ENCODE measurements at places on chromosomes 2 and 18.

GRCh38 chr2:232568161-232568560, 17.7 kb downstream of the EIF4E2 start:
- no peak for DNase-seq

DNA sequence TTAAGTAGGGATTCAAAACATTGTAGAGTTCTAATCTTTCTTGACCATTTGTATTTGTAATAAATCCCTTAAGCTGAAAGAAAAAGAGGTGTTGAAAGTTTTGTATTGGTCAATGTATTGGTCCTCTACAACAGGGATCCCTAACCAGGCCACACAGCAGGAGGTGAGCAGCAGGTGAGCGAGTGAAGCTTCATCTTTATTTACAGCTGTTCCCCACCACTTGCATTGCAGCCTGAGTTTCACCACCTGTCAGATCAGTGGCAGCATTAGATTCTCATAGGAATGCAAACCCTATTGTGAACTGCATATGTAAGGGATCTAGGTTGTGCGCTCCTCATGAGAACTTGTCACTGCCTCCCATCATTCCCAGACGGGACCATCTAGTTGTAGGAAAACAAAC, 715.7 kb upstream of the NXPH2 start:
- no peak for DNase-seq

- DNase-seq: no peak
These were observed 381.5 kb downstream of the NRXN1 start for GRCh38 chr2:50650403-50650810.

DNA sequence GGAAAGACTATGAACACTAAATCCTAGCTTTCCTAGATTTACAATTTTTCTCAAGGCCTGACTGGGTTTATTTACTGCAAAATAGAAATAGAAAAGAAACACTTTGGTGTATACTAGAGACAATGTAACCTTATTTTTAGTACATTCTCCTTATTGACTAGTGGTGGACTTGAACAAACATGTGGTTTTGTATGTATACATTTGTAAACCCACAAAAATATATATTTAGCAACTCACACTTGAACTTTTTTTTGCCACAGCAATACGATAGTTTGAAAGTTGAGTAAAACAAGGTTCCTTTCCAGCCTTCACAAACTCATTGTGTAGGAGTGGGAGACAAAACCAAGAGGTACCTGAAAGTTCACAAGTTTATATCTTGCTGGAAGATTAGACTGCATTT, 1633.4 kb upstream of the LRRTM1 start:
- DNase-seq: no peak

DNA sequence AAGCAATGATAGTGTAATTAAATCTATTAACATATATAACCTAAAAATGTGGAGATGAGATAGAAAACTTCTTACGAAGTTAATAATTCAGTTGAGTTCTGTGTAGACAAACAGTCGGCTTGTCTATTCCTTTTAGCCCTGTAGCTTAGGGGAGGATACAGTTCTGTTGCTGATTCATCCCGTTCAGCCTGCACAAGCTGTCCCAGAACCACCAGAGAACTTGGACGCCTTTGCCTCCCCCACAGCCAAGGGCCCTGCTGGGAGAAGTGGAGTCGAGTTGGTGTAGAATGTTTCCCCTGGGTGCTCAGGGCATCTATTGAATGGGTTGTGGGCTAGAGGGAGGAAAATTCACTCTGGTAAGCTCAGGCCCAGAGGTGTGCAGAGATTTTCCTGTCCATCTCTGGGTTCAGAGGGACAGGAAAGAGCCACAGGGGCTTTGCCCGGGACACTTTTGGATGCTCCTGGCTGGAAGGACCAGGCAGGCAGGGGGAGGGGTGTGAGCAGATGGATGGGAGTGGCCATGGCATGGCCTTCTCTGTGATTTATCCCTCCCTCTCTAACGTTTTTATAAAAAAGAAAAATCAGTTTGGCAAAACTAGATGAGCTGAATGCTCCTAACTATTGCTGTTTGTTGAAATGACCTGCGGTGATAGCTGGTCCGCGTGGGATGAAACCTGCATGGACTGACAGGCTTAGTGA, 42.8 kb upstream of the GALR1 start:
- DNase-seq: peak; percentile 13

- DNase-seq: no peak
These were observed 186.7 kb downstream of the CAMKMT start for GRCh38 chr2:44548221-44549098.

DNA sequence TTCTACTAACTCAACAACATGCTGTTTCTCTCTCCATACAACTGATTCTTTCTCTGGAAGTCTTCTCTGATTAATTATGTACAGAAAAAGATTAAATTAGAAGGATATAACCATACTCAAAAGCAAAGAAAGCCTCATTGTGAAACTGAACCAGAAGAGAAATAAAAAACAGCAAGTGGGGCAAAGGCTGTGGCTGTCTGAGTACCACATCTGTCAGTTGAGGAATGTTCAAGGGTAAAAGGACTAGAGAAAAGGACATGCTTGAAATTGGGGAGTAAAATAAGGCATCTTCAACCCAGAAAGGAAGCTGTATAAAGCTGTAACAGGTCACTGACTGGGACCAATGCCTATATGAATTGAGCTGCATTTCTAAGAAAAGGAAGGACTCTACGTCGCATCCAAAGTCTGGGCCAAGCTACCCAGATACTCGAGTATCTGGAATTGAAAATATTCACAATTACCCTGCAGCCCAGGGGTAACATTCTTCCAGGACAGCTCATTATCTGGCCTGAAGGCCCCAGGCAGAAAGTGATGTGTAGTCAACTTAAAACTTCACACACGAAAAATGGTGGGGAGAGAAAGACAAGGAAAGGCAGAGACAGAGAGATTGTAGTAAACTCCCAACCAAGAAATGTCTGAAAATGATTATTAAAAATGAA, 356.0 kb upstream of the GALNT5 start:
- DNase-seq: no peak

DNA sequence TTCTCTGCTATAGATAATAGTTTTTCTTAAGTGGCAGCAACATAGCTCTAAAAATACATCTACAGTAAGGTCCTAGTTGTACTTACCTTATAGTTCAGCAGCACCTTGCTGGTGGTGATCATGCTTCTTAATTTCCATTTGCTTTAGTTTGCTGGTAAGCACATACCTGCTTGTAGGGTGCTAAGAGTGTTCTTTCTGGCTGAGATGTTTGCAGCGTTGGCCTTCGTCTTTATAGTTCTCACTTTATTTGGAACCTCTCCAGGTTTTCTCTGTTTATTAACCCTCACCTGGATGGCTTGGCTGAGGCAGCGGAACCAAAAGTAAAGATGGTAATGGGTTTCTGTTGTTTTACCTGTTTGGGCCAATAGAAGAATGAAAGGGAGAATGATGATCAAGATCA, 123.6 kb upstream of the EFEMP1 start:
- DNase-seq: no peak

DNA sequence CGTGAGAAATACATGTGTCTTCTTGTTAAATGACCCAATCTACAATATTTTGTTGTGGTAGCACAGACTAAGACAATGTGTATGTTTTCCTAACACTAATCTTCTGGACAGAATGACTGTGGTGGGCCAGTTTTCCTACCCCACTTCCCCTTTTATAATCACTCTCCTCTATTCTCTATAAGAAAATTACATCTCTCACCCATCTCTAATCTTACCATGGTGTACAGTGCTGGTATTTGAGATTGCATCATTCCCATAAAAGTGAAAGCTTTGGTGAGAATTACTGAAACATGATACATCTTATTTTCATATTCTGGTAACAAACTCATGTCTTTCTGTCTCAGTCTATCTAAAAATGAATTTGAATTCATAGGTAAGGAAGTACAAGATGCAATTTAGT, 40.5 kb downstream of the CAVIN2 start:
- no peak for DNase-seq

DNA sequence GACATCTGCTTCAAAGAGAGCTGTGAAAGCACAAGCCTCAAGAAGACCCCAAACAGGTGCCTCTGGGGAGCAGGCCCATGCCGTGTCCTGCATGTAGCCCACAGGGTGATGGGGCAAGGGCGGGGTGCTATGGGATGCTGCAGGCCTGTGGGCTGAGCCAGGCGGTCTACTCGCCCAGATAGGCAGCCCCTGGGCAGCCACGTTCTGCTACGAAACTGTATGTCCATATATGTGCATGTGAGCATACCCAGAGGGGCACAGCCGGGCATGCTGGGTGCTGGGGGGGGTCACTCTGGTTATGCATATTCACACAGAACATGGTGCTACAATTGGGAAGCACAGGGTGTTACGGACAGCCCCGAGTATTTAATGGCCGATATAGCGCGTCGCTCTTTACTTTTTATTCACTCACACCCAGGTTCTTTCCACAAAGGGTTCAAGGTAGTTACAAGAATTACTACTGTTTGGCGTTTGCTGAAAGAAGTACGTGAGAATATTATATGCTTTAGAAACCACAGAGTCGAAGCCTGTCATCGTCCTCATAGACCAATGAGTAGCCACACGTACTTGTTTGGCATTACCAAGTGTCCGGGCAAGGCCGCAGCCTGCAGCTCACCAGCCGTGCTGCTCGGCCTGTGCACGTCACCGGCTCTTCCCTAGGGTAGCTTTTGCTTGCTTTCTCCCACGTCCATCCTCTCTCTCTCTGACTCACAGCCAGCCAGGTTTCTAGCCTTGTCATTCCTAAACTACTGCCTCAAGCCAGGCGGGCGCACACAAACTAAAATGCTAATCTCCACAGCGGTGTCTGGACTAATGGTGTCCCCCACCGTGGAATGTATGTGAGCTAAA, 14.4 kb downstream of the MTERF4 start:
- DNase-seq: no peak

DNA sequence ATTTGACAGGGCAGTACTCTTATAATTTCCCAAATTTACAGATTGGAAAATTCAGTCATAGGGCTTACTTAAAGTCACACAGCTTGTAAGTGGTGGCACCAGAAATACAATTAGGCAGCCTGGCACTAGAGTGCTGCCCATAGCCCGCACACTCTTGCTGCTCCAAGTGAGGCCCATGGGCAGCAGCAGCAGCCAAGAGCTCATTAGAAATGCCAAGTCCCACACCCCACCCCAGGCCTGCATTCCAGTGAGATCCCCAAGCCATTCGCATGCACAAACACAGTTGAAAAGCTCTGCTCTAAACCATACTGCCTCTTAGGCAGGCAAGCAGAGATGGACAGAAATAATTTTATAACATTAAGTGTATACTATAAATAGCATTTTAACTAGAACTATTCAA, 379.3 kb upstream of the PKDCC start:
- no peak for DNase-seq

DNA sequence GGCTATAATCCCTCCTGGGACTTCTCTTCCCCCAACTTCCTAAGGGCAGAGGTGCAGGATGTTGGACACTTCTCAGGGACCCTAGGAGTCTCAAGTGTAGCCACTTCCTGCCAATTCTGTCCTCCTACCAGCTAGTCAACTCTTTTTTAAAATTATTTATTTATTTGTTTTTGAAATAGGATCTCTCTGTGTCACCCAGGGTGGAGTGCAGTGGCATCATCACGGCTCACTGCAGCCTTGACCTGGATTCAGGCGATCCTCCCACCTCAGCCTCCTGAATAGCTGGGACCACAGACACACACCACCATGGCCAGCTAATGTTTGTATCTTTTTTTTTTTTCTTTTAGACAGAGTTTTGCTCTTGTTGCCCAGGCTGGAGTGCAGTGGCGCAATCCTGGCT, 11.5 kb downstream of the SFTPB start:
- no peak for DNase-seq

DNA sequence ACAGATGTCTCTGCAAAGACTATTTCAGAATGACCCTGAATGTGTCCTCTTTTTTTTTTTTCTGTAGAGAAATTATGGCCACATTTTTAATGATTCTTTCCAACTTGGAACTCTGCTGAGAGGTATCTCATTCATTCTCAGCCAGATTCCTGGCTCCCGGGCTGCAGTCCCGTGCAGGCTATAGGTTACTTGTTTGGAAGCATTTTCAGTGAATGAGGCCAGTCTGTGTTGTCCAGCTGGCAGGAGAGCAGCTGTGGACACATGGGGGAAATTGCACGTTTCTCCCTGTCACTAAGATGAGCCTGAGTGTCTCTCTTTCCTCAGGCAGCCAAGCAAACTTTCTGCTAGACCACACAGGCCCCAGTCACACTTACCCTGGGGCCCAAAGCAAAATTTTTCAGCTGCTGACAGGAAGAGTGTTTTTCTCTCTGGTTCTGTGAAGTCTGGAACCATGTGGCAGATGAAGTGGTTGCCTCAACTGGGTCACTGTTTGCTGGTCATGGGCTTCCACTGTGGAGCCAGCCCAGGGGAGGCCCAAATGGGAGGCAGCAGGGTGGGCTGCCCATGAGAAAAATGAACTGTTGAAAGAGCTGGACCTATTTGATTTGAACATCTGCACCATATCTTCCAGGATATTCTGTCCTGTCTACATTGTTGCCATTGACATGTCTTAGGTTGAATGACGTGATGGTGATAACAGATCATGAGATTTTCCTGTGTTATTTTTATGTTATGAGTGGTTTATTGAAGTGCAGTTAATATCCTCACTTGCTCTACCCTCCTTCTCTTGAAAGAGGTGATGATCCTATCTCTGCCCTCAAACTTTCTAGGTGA, 431.2 kb downstream of the LPIN1 start:
- no peak for DNase-seq

DNA sequence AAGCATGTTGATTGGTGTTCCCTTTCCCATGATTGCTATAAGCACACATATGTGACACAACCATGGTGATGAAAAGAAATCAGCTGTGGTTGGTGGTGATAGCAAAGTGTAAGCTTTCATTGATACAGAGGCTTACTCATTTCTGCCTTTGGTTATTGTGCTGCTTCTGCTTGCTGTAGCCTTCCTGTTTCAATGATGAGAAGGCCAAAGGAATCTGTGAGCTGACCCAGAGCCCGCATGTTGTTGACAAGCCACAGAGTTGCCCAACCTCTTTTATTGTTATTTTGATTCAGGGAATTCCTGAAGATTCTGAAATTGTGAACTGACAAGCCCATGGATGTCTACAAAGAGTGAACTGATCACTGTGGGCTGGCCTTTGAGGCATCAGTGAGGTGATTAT, 164.4 kb downstream of the TMEFF2 start:
- DNase-seq: no peak

- no peak for DNase-seq
These were observed 857 bp downstream of the RESP18 start for GRCh38 chr2:219331560-219332213.

GRCh38 chr18:24536326-24536725, 75.9 kb downstream of the HRH4 start:
- no peak for DNase-seq
